Left ventricle myocardium superior (tissue), 1 donor: ENCODE measurements at places on chromosomes 4 and X. TPM values are rescaled to one million over a fixed set of nuclear protein-coding genes. Genes with fewer than 3 reads are reported as not detected.

DNA sequence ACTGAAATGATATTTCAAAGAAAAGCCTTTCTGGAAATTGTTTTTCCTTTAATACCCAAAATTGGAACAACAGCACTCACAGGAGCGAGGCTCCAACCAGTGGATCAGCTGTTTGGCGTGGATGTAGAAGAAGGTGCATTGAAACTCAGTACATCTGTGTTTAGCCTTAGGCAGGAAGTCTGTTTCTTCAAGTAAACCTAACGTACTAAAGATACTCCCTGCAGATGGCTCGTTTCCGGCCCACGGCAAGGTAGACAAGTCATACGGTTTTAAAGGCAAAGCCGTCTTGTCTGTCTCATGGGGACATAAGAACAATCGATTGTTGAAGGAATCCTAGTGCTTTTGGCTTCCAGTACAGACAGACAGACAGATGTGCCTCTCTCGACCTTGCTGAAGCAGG lies 50.0 kb upstream of the CLCN4 start:
- DNase-seq: no peak

- no peak for DNase-seq
These were observed 249.7 kb downstream of the RAPGEF2 start for GRCh38 chr4:159352609-159353008.

GRCh38 chr4:184261246-184261645 lies 43.6 kb upstream of the ENPP6 start:
- no peak for DNase-seq

DNA sequence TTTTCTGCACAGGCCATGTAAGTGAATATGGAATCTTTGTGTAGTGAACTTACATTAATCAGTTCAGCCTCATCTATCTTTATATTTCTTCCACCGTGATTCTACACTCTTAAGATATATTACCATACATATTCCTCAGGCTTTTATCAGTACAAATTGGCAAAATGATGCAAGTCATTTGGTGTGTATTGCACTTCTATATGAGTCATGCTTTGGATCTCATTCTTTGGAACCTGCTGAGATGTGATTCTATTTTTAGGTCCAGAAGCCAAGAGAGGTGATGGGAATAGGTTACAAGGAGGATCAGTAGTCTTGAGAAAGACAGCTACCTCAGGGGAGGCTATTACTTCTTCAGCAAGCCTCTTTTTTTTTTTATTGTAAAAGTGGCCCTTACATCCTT lies 204.4 kb downstream of the ZNF330 start:
- DNase-seq: no peak

Gene PRMT9
- 5.1 TPM for total RNA-seq

GRCh38 chrX:22445880-22446279 lies 173.2 kb downstream of the CBLL2 start:
- DNase-seq: no peak

DNA sequence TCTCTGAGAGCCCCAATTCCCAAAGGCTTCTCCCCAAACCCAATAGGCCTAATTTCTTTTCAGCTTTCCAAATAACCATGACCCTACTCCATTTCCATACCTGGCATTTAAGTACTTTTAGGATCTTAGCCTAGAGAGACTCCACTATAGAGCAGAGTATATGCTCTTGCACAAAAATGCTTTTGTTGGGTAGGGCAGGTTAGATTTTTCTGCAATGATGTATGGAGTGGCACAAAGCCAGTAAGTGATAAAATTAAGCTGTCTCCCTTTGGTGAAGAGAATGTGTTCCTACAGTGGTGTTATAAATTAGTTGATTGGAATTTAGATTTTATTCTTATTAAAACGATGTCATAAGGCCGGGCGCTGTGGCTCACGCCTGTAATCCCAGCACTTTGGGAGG lies 124.9 kb downstream of the INPP4B start:
- no peak for DNase-seq

DNA sequence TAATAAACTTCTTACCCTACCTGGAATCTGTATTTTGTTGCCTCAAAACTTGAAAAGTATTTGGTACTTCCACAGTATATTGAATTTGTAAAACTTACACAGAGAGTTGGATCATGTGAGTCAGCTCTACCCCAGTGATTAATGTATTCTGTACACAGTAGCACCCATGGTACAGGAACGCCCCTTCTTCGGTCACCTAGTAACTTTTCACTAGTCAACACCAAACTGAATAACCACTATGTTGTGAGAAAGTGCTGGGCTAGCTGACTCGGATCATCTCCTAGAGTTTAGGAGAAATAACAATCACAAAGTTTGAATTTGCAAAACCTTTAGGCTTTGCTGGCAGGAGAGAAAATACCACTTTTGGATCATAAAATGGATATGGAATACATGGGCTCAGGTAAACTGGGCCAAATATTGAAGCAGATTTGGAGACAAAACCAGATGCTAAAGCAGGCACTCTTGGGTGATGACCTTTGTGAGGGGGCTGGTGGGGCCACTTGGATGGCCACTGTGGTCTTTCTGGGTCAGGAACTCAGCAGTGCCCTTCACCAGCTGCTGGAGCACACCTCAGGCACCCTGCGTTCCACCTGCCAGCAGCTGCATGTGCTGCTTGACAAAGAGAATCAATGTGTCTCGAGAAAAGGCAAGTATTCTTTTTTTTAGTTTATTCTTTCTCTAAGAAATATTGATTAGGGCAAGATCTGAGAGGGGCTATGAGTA lies at the start of gene DTHD1:
DTHD1 (plus strand) TSS at position 233 of the 723 bp plus-strand sequence; CDS start at position 376, 143 bp downstream.
- DNase-seq: no peak

- DNase-seq: no peak
These were observed 14.5 kb downstream of the SOD3 start for GRCh38 chr4:24809815-24810405.

- peak; percentile 59 for DNase-seq
These were observed 35.9 kb downstream of the ETDC start for GRCh38 chrX:135345107-135345589.

Gene SMIM10L2A
- total RNA-seq: 2.3 TPM

Gene CNKSR2
- total RNA-seq: 0.55 TPM

GRCh38 chrX:153937056-153937455 lies 2.2 kb upstream of the NAA10 start:
- DNase-seq: no peak

GRCh38 chr4:30720661-30721184 lies 554 bp downstream of the PCDH7 start:
- DNase-seq: peak; percentile 59

- peak; percentile 87 for DNase-seq
These were observed 788 bp downstream of the SAP30 start for GRCh38 chr4:173371292-173372192.

- no peak for DNase-seq
These were observed 77.5 kb downstream of the UCHL1 start for GRCh38 chr4:41334182-41334581.

Gene BBS12
- total RNA-seq: 5.5 TPM

DNA sequence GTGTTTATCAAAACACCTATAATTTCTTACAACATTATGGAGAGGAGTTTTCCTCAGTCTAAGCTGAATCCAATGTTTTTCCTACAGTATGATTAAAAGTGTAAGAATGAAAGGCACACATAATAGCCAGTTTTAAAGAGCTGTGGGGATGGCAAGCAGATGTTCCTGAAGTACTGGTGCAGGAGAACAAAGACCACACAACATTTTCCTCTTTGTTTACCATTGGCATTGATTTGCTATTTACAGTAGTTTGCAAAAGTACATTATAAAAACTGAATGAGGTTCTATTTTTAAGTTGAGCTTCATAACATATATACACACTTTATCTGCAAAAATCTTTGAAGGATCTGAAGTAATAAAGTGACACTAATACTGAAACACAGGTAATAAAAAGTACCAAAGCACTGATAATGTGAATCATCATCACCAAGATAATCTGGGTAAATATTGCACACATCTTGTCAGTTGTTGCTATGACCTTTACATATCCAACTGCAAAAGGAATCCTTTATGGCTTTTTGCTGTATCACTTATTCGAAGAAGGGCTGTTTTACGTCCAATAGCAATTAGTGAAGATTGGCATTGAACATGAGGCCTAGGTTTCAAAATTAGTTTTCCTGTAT lies 22.5 kb downstream of the TCEAL1 start:
- DNase-seq: no peak

DNA sequence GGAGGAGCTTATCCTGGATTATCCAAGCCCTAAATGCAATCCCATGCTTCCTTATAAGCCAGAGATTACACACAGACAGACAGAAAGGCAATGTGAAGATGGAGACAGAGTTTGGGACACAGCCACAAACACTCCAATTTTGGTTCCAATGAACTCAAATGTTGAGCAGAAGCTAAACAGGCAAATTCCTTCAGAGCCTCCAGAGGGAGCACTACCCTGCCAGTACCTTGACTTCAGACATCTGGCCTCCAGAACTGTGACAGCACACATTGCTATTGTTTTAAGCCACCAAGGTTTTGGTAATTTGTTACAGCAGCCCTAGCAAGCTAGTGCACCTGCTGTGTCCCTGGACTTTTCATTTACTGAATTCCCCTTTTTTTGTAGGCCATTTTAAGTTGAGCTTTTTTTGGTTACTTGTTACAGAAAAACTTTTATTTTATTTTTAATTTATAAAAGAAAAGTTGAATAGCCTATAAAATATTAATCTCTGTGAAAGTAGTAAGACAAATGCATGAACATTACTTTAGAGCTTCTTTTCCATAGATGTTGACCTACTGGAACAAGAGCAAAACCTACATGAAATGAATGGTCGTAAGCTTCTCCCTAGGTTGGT lies 33.4 kb upstream of the SRD5A3 start:
- no peak for DNase-seq

DNA sequence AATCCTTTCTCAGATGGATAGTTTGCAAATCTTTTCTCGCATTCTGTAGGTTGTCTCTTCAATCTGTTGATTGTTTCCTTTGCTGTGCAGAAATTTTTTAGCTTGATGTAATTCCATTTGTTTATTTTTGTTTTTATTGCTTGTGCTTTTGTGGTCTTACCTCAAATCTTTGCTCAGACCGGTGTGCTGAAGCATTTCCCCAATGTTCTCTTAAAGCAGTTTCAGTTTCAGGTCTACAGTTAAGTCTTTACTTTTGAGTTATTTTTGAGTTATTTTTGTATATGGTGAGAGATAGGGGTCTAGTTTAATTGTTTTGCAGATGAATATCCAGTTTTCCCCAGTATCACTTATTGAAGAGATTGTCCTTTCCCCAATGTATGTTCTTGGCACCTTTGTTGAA lies 18.2 kb upstream of the SLC25A14 start:
- DNase-seq: no peak

Gene SMIM9
- total RNA-seq: not detected

DNA sequence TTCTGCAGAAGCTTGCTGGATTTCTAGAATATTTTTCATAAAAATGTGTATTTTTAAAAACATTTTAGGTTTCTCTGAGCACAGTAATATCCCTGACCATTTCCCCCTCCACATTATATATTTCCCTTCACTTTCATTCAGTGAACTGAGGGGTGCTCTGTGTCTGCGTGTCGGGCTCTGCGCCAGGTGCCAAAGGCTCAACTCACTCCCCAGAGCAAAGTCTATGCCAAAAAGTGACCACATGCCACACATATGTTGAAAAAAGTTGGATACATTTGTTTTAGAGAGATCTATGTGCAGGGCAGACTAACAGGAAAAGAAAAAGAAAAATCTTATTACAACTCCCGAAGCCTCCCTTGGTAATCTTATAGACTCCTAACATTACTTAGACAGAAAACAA lies 233.7 kb downstream of the MGST2 start:
- no peak for DNase-seq

- DNase-seq: no peak
These were observed 51.9 kb upstream of the DCTD start for GRCh38 chr4:182968917-182969650.
